ENCODE measurements at places on chromosomes 7 and 10. TPM values are rescaled to one million over a fixed set of nuclear protein-coding genes. Genes with fewer than 3 reads are reported as not detected.

- no peak for DNase-seq
These were observed 15.6 kb upstream of the AQP1 start for GRCh38 chr7:30896036-30896435.

GRCh38 chr7:99129001-99129400 is 14.9 kb downstream of the SMURF1 start:
- DNase-seq, result no peak

GRCh38 chr7:45566386-45566785 is 7.8 kb upstream of the ADCY1 start:
- DNase-seq, result no peak

GRCh38 chr10:126387041-126387921 is 996 bp downstream of the ADAM12 start:
- peak; percentile 80 for DNase-seq

DNA sequence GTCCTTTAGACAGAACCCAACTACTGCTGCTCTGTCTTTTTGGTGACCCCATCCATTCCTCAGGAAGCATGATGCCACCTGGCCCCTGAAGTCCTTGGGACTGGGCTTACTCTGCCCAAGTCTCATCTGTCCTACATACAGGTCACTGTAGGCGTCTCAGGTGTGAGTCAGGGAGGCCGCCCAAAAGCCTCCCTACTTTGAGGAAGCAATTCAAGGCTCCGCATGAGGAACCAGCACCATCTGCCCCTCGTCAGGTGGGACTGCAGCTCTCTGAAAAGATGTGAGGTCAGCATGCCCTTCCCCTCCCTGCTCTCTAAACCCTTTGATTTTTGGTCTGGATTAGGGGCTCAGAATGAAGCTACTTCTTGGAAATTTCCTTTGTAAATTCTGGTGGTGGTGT is 354.8 kb downstream of the CXCL12 start:
- DNase-seq, result no peak

GRCh38 chr10:49389361-49389933 is 6.4 kb downstream of the DRGX start:
- no peak for DNase-seq

- DNase-seq, result peak; percentile 54
These were observed 180.0 kb downstream of the LRMDA start for GRCh38 chr10:75611172-75611992.

GRCh38 chr7:138662076-138662990 is 38.8 kb downstream of the SVOPL start:
- no peak for DNase-seq

- no peak for DNase-seq
These were observed 669.2 kb downstream of the PCDH15 start for GRCh38 chr10:54131833-54132232.

- DNase-seq, result peak; percentile 54
These were observed 6.3 kb downstream of the ZNF503 start for GRCh38 chr10:75395066-75395931.

DNA sequence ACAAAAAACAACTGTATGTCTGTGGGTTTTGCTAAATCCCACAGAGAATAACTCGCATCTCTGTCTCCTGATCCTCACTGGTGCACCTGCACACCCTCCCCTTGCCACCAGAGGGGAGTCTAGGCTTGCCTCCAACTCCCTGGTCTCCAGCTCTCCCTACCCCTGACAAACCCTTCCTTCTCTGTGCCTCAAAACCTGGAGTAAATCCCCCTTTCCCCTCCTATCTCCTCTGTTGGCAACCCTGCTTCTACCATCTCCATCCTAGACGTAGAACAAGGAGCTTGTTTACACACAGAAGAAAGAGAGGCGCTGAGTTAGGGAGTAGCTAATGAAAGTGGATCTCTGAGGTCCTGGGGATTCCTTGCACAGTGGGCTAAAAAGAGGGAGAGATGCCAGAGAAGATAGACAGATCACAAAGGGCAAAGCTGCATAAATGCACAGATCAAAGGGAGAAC is 6.0 kb downstream of the MBLAC1 start:
- peak; percentile 73 for DNase-seq

DNA sequence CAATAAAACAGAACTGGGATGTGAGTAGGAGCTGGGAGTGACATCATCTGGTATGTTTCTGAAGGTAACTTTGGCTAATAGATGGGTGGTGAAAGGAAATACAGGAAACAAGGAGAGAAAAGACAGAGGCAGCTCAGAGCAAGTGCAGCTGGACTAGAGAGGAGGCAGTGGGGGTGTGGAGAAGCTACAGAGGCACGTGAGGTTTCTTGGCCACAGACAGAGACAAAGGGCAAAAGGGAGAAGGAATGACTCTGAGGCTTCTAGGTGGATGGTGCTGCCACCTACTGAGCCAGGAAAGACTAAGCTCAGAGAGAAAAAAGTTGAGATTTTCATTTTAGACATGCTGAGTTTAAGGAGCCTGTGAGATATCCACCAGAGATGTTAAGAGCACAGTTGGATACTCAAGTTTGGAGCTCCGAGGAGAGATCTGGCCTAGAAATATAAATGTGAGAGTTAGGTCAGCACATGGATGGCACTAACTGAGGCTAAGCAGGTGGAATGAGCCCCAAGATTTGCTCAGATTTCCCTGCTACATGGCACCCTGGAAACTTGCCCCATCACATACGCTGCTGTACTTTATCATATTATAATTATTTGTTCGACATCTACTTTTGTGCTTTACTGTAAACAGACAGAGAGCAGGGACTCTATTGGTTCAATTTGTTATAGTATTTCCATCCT is 293.0 kb upstream of the IMMP2L start:
- peak; percentile 56 for DNase-seq

The PCBD1 gene
- 78.2 TPM for total RNA-seq

The WEE2 gene
- total RNA-seq, result not detected

The KLLN gene
- total RNA-seq, result 1.4 TPM

The C1GALT1 gene
- total RNA-seq, result 35.8 TPM

The FZD1 gene
- 7.4 TPM for total RNA-seq

The LAMB4 gene
- total RNA-seq, result not detected

Measured in left colon (tissue), 2 donors.